Suprapubic skin (tissue), 4 donors: ENCODE measurements at places on chromosomes 6 and 20.

DNA sequence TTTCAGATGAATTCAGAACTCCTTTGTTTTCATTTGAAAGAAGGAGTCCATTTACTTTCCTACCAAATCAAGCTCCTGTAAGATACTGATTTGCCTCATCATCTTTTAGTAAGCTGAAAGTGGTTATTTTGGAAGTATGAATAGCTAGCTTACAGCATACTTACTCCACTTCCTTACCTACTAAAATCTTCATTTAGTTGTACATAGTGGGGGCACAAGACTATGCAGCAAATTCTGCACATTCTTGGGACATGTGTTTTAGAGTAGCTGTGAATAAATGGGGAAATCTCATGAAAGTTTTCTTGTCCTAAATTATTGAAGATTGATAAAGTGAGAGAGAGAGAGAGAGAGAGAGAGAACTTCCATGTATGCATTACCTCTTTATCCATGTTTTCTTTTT is 256.3 kb downstream of the OGFRL1 start:
- no peak for DNase-seq

DNA sequence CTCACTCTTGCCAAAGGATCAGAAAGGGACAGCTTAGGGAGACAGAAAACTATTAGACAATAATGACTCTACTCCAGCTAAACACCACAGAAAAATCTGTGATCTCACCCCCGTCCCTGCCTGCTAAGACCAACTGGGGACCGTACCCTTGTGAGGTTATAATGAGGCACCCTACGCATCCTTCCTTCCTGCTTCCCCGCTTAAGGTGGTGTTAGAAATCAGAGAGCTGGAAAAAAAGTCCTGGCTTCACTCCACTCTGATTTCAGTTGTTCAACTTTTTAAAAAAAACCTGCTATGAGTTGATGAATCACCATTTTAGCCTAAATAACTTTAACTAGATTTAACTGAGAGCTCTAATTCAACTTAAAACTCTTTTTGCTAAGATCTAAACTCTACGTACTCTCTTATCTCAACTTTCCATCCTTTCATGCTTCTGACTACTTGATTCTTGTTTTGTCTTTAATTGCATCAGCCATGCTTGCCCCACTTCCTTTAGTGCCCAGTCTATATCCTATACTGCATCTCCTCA is 35.8 kb upstream of the TMEM14A start:
- DNase-seq: no peak

DNA sequence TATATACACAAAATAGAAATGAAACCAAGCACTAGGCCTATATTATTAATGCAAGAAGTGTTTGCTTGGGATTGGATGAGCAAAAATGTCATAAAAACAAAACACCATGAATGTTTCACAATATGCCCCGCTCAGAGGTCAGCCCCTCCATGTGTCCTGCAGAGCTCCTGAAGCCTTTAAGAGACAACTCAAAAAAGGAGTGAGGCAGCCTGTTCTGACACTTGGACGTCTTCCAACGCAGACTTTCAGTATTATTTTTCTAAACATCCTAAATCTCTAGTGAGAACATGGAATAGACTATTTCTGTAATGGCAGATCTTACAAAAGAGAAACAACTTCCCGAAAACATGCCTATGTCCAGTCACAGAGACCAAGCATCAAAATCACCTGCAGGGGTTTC is 322.6 kb downstream of the PRKN start:
- DNase-seq: no peak

GRCh38 chr6:89081129-89081422 is 525 bp downstream of the PNRC1 start:
- no peak for DNase-seq

GRCh38 chr6:22943327-22943726 is 374.0 kb downstream of the HDGFL1 start:
- DNase-seq: no peak

DNA sequence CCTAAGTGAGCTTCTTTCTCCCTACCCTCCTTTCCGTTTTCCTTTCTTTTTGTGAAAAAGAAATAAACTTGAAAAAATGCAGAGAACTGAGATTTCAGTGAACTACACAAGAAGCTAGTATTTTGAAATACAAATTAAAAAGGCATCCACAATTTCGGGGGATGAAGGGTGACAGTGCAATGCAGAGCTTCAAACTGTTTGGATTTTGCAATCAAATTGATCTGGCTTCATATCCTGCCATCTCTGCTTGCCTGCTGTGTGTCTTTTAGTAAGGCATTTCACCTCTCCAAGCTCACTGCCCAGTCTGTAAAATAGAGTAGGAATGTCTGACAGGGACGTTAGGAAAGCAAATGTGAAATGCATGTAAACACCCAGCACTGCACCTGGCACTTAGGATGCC is 258.0 kb downstream of the HACE1 start:
- no peak for DNase-seq

DNA sequence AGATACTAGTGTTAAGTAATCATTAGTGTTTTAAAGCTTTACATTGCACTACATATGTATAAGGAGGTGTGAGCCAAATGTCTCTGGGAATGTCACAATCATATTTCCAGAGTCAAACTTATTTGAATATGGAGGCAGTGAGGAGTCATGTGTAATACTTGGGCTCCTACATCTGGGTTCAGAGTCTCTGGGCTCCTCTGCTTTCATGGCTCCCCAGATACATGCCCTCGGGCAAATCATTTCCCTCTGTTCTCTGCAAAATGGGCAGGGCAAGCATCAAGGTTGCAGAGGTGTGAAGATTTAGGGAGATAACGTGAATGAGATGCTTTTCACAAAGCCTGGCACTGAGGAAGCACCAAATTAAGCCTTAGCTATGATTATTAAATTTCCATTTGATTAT is 138.3 kb upstream of the SGK1 start:
- no peak for DNase-seq
